GM10248 (cell line): ENCODE measurements at places on chromosomes 6 and 20.

DNA sequence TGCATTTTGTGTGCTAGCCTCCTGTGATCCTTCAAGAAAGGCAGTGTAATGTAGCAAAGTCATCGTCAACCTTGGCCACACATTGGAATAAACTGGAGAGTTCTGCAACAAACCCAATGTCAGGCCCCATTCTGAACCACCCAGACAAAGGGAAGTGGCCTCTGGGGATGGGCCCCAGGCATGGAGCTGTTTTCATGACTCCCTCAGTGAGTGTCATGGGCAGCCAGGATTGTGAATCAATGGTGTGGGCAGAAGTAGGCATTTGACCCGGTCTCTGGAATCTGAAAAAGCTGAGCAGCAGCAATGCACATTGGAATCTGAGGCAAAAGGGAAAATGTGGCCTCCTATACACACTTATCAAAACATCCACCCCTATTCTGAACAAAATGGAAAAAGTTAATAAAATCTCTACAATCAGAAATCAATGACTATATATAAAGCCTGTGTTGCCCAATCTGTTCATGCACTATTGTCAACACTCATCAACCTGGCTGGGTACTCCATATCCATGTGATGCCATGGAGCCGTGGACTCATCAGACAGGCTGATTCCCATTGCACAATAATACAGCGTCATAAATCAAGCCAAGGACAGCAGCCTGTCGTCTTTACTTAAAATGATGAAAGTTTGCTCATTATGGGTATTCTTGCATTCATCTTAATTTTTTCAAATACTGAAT is 134.9 kb upstream of the STMND1 start:
- no peak for DNase-seq

DNA sequence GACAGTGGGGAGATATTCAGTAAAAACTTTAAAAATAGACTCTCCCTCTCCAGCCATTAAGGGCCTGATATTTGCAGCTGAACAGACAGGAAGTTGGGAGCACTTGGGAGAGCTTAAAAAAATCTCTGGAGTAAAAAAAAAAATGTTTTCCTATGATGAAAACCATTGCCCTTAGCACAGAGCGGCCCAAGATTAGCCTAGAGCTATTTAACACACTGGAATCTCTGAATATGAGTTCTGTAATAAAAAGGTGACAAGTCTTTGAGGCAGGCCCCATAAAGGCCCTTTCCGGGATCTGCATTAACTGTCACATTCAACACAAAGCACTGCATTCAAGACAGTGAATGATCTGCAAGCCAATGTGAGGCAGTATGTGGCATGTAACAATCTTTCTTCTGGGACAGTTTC is 393.7 kb downstream of the ZFAND3 start:
- no peak for DNase-seq

DNA sequence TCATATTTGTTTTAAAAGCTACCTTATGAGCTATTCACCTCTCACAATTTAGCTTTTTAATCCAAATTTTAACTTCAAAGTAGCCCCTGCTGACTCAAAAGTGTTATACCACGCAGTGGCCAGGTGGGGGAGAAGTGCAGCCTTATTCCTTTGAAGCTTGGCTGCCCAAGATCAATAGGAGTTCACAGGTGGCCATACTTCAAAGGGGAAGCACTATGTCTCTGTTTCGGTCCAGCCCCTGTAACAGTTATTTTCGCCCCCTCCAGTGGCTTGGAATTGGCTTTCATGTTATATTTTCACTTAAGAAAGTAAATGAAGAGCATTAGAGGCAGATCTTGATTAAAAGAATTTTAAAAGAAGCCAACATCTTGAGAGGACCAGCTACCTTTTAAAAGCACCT is 608.4 kb downstream of the EPHA7 start:
- peak; percentile 58 for DNase-seq

- peak; percentile 32 for DNase-seq
Observed at GRCh38 chr6:7542065-7542873, 798 bp downstream of the DSP start.

DNA sequence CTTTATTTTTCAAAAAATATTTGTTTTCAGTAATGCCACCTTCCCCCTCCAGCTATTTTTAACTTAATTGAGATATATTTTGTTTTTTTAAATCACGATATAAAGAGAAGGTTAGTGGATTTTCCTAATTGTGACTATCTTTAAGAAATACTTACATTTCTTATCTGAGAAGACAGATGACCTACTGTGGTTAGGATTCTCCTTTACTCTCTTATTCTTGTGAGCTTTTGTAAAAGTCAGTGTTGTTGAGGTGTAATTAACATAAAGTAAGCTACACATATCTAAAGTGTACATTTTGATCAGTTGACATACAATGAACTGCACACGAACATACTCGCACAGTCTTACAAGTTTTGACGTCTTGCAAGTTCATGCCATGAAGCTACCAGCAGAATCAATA is 144.7 kb downstream of the FARS2 start:
- DNase-seq = no peak

DNA sequence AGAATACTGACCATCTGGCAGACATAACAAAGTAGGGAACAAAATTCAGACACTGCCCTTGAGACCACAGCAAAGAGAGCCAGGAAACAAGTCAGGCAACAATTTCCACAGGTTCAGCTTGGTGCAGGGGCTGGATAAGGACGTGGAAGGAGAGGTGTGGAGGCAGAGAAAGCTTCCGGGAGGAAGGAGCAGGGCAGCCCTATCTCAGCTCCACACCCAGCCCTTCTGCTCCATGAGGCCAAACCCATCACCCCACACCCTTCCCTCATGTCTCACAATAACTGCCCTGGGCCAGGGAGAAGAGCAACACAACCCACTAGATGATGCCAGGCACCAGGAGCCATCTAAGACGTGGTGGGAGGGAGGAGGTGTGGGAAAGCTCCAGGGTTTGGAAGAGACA is 5.8 kb downstream of the SNHG17 start:
- no peak for DNase-seq

- no peak for DNase-seq
Observed at GRCh38 chr20:36249450-36249849, 13.2 kb downstream of the AAR2 start.

GRCh38 chr6:149860834-149861602 is 3.1 kb downstream of the LRP11 start:
- DNase-seq = no peak

GRCh38 chr6:17039266-17039665 is 62.6 kb upstream of the STMND1 start:
- no peak for DNase-seq

DNA sequence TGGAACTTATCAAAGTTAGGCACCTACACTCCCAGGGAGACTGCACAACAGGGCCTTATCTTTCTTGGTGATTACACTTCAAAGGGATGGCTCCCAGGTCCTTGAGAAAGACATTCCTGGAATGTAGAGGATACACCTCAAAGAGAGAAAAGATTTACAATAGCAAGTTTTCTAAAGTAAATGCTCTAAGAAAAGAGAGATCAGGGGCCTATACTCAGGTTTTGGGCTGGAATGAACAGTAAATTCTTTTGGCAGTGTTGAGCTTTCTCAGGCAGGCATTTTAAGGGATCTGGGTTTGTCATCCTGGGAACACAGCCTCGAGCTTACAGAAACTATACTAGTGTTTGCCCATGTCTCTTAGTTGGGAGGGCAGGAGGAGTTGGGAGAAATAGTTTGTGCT is 31.7 kb upstream of the ME1 start:
- no peak for DNase-seq

DNA sequence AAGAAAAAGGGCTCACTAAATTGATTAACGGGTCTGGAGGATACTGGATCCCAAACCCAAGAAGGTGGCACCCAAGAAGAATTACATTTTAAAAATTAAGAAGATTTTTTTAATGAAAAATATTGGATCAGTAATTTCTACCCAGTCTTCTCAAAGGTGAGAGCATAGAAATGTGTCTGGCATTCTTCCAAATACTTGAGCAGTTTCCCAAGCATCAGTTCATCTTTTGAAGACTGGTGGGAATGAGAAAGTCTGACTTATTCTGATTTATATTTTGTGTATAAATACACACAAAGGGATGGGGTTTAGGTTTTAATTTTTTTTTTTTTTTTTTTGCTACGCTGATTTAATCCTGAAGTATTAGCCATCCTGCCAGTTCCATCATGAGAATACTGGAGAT is 3.3 kb downstream of the MGME1 start:
- no peak for DNase-seq

DNA sequence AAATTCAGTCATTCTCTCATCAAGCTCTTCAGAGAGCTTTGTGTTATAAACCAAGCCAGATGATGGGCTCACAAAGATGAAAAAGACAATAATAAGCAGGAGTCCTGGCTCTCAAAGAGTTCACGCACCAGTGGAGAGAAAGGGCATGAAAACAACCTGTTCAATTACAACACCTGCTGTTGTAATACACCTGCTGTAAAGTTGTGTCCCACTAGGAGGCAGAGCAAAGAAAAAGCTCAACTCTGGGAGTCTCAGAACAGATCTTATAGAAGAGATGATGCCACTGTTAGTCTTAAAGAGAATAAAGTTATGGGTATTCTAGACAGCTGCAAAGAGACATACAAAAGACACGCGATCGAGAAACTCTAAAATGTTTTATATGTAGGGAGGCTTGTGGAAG is 100.6 kb downstream of the DCDC2 start:
- DNase-seq = no peak

- no peak for DNase-seq
Observed at GRCh38 chr6:137919837-137920730, 53.0 kb downstream of the TNFAIP3 start.

- no peak for DNase-seq
Observed at GRCh38 chr6:145233955-145234354, 501.4 kb downstream of the EPM2A start.

GRCh38 chr6:68651011-68651985 is 16.2 kb downstream of the ADGRB3 start:
- DNase-seq = no peak

DNA sequence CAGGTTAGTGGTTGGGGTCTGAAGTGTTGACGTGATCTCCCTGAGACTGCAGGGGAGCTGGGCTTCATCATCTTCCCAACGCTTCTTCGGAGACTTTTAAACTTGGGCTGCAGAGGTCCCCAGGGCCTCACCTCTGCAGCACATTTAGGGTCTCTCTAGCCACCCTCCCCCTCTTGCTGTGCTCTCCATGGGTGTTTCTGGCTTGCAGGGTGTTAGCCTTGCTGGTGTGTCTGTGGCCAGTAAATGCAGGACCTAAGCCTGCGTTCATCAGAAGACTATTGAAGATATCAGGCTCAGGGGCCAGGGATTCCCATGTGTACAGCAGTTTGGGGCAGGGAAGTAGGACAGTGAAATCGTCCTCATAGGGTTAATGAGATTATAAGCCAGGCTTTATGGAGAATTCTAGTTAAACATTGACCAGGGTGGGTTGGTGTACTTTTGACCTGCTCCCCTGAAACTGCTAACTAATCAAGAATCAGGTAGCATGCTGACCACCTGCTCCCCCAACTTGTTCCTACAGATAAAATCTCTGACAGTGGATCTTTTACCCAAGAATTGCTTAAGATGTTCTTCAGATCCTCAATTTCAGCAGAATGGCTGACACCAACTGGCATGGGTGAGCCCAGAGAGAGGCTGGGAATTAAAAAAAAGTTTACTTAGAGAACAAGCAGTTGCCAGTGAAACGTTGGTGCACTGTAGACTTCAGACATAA is 3.8 kb upstream of the DDO start:
- no peak for DNase-seq

DNA sequence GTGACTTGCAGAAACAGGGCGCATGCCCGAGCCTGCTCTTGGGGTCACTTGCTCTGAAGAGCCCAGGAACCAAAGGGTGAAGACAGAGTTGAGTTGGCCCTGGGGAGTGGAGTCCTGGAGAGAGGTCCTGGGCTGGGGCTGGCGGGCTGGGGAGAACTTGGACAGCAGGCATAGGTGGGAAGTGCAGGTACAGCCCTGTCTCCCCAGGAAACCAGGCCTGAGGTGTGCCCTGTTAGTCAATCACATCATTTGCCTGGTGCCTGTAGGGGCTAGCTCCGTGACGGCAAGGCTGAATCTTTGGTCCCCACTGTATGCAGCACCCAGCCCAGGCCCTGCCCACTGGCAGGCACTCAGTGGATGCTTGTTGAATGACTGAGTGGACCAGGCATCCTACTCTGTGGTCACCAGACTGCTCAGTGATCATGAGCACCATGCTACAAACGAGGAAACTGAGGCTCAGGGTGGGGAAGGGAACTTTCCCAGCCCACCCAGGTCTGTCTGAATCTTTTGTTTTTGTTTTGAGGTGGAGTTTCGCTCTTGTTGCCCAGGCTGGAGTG is 15.6 kb upstream of the NOL4L start:
- no peak for DNase-seq

DNA sequence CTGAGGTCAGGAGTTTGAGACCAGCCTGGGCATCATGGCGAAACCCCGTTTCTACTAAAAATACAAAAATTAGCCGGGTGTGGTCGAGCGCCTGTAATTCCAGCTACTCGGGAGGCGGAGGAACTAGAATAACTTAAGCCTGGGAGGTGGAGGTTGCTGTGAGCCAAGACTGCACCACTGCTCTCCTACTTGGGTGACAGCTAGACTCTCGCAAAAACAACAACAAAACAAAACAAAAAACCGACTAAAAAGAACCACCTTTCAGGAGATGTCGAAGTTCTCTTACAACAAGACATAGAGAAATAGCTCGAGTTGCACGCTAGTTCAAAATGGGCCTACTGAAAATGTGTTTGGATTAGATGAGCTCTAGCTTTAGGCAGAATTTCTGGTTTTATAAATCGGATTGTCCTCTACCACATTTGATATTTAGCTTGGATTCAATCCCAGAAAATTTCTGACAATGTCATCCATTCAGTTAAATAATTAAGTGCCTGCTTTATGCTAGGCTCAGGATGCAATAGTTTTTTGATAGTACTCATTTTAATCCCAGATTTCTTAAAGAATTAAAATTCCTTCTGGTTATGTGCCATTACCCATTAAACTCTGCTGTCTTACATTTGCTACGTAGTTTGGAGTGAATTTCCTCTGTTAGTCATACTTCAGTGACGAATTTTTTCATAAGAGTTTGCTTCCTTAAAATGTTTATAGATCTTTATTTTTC is 137.5 kb upstream of the SHLD1 start:
- no peak for DNase-seq

GRCh38 chr6:71012866-71013469 is 56.1 kb upstream of the B3GAT2 start:
- DNase-seq = peak; percentile 56

DNA sequence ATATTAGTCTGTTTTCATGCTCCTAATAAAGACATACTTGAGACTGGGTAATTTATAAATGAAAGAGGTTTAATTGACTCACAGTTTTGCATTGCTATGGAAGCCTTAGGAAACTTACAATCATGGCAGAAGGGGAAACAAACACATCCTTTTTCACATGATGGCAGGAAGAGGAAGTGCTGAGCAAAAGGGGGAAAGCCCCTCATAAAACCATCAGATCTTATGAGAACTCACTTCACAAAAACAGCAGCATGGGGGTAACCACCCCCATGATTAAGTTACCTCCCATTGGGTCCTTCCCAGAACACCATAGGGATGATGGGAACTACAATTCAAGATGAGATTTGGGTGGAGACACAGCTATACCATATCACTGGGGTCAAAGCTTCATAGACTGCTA is 254.2 kb downstream of the ERMARD start:
- no peak for DNase-seq

GRCh38 chr20:23146181-23146580 is 60.1 kb upstream of the CD93 start:
- no peak for DNase-seq

- DNase-seq = no peak
Observed at GRCh38 chr6:14365393-14365792, 247.8 kb downstream of the CD83 start.

GRCh38 chr20:40633123-40633850 is 55.7 kb downstream of the MAFB start:
- DNase-seq = no peak
